ENCODE measurements at places on chromosomes 2 and 18.
A peak's percentile ranks its signal among the peaks of the same experiment; 100 is the strongest.

DNA sequence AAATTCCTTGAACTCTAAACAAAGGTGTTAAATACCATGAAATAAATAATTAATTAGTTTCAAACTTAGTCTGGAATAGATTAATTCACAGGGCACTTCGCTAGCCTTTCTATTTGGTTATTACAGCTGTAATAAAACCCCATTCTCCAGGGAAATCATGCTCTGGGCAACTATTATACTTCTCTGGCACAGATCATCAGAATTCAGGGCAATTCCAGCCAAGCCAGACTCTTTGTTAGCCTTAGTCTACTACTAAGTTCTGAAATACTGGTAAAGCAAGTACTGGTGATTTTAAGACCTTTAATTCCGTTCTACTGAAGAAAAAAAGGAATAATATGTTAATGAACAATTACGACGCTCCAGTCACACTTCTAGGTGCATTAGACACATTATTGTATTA lies 123.4 kb upstream of the PDE1A start:
- DNase-seq, result no peak
- H3K27me3 ChIP-seq, result peaks cover 7% of the 10 kb centered on the region
- H3K4me1 ChIP-seq, result no peaks in the 10 kb centered on the region
- H3K27ac ChIP-seq, result no peak overlapping the region

GRCh38 chr2:151650456-151650855 lies 83.8 kb downstream of the NEB start:
- no peak for DNase-seq
- no peaks in the 10 kb centered on the region for H3K27me3 ChIP-seq
- H3K4me1 ChIP-seq, result no peaks in the 10 kb centered on the region
- H3K4me3 ChIP-seq, result no peak overlapping the region
- peaks cover 6% of the 10 kb centered on the region for H3K36me3 ChIP-seq
- H3K27ac ChIP-seq, result no peak overlapping the region

GRCh38 chr18:41923446-41923845 lies 31.6 kb upstream of the PIK3C3 start:
- no peak overlapping the region for H3K4me3 ChIP-seq
- no peaks in the 10 kb centered on the region for H3K4me1 ChIP-seq
- H3K27ac ChIP-seq, result no peak overlapping the region

DNA sequence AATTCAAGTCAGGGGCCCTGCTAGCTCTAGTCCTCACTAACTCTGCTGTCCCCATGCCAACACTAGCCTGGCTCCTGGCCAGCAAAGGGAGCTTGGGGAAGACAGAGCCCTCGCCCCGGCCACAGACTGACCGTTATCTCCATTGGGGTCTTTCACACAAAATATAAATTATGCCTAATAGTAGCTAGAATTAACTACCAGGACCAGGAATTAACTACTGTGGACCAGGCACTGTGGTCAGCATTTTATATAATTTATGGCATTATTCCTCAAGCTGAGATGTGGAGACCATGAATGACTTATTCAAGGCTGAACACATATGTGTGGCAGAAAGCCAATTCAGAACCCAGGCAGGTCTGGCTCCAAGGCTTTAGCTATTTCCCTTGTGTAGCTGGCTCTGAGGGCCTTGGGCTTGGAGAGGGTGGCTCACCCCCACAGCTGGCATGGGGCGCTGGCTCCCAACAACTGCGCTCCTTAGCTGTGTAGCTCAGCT lies 49.2 kb downstream of the CELF4 start:
- no peak for DNase-seq
- H3K4me3 ChIP-seq, result no peak overlapping the region
- no peaks in the 10 kb centered on the region for H3K36me3 ChIP-seq

DNA sequence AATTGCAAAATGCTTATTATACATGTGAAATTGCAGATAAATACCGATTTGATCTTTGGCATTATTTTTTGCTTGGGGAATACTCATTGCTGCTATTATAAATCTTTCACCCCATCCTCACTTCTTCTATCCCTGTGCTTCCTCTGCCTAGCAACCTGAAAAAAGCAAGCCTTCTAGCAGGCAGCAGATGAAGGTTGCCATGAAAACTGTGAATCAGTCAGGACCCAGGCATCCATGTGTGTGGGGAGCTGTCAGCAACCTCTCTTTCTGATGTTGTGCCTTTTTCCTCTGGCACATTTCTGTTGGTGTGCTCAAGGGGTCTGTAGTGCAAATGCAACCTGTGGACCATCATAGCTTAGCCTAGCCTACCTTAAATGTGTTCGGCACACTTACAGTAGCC lies 364.2 kb downstream of the LRRTM1 start:
- DNase-seq, result no peak
- H3K4me1 ChIP-seq, result no peaks in the 10 kb centered on the region
- peaks cover 2% of the 10 kb centered on the region for H3K27me3 ChIP-seq
- H3K36me3 ChIP-seq, result no peaks in the 10 kb centered on the region
- no peak overlapping the region for H3K4me3 ChIP-seq

DNA sequence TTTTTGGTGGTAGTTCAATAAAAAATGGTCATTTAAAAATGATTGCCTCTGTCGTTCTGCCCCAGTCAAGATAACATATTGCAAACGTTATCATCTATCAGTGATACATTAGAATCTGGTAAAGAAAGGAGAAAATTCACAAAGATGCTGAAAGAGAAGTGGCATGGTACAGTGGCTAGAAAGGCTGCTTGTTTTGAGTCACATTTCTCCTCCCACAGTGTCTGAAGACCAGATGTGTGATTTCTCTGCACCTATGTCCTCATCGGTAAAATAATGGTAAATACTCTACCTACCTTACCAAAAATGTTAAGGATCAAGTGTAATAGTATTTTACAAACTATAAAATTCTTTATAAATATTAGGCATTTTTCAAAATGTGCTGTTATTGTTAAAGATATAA lies 76.1 kb upstream of the NOSTRIN start:
- no peak for DNase-seq
- no peak overlapping the region for H3K4me3 ChIP-seq
- no peaks in the 10 kb centered on the region for H3K4me1 ChIP-seq
- no peak overlapping the region for H3K27ac ChIP-seq
- H3K36me3 ChIP-seq, result peaks cover 27% of the 10 kb centered on the region

- H3K4me1 ChIP-seq, result peaks cover 4% of the 10 kb centered on the region
- no peak for DNase-seq
- no peak overlapping the region for H3K4me3 ChIP-seq
- H3K27ac ChIP-seq, result no peak overlapping the region
Measured at GRCh38 chr2:172962824-172963223, 112.8 kb upstream of the MAP3K20 start.

GRCh38 chr18:7456376-7456775 lies 110.7 kb upstream of the PTPRM start:
- H3K27me3 ChIP-seq, result peaks cover 12% of the 10 kb centered on the region
- no peak for DNase-seq
- H3K4me3 ChIP-seq, result no peak overlapping the region
- no peaks in the 10 kb centered on the region for H3K36me3 ChIP-seq
- H3K4me1 ChIP-seq, result no peaks in the 10 kb centered on the region
- no peak overlapping the region for H3K27ac ChIP-seq

- H3K4me3 ChIP-seq, result no peak overlapping the region
- no peak for DNase-seq
- no peaks in the 10 kb centered on the region for H3K4me1 ChIP-seq
- H3K27me3 ChIP-seq, result peaks cover 3% of the 10 kb centered on the region
Measured at GRCh38 chr18:8298186-8298585, 311.1 kb upstream of the RAB12 start.

- H3K4me1 ChIP-seq, result no peaks in the 10 kb centered on the region
- no peak overlapping the region for H3K27ac ChIP-seq
- no peak overlapping the region for H3K4me3 ChIP-seq
- H3K36me3 ChIP-seq, result no peaks in the 10 kb centered on the region
- no peak for DNase-seq
Measured at GRCh38 chr2:143029141-143029540, 100.1 kb upstream of the ARHGAP15 start.

DNA sequence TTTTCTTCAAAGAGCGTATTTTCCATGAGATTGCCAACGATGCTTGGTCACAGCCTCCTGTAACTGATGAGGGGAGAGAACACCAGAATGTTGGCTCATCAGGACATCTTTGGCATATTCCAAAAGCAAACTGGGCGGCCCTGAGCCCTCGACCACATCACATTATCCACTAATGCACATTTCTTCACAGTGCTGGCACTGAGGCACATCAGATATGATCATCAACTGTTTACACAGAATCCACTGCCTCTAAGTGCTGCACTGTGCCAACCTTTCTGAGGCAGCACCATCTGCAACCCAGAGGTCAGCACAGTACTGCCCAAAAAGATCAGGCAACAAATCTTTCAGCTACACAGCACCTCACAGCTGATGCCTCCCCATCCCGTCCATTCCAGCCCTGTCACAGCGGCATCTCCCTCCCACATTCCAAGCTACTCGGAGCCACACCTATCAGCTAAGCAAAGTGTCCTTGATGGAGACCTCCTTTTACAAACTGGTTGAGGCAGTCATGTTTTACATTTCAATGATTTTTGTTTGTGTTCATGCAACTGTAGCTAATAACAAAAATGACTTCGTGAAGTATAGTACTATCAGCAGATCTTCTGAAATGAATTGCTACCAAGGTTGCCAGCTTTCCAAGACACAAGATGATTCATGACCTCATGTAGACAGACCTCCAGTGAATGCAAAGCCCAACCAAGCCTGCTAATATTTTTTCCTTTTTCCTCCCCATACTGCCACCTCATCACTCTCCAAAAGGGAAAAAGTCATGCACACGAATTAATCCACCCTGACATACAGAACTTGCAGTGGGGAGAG lies 32.3 kb downstream of the MYO5B start:
- peaks cover 26% of the 10 kb centered on the region for H3K27me3 ChIP-seq
- no peak for DNase-seq
- H3K4me3 ChIP-seq, result no peak overlapping the region
- H3K27ac ChIP-seq, result no peak overlapping the region

GRCh38 chr2:28956415-28956826 lies 24.7 kb upstream of the TOGARAM2 start:
- peak; percentile 50 for DNase-seq
- peaks cover 12% of the 10 kb centered on the region for H3K4me1 ChIP-seq
- no peak overlapping the region for H3K27ac ChIP-seq
- H3K27me3 ChIP-seq, result no peaks in the 10 kb centered on the region
- H3K4me3 ChIP-seq, result peak overlapping the region; percentile 79
- no peaks in the 10 kb centered on the region for H3K36me3 ChIP-seq

DNA sequence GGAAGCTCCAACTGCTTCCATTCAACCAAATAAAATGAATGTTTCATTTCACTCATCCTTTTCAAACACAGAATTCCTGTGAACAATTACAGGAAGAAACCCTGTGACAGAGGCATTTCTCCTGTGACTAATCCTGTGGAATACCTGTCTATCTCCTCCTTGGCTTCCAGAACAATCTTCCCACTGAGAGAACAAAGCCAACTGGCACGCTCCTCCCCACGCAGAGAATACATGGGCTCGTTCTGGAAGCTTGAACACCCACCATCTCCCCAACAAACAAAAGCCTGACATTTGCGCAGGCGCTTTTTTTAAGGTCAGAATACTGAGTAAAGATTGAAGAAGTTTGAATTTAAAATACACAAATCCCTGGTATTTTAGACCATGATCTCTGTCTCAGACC lies 104.7 kb upstream of the SLC66A3 start:
- no peak overlapping the region for H3K27ac ChIP-seq
- no peaks in the 10 kb centered on the region for H3K4me1 ChIP-seq
- DNase-seq, result no peak

GRCh38 chr2:128949360-128949759 lies 630.7 kb upstream of the HS6ST1 start:
- H3K27ac ChIP-seq, result no peak overlapping the region
- H3K27me3 ChIP-seq, result peaks cover 34% of the 10 kb centered on the region
- DNase-seq, result no peak
- H3K36me3 ChIP-seq, result no peaks in the 10 kb centered on the region
- no peaks in the 10 kb centered on the region for H3K4me1 ChIP-seq
- no peak overlapping the region for H3K4me3 ChIP-seq

GRCh38 chr2:162215162-162215561 lies 28.1 kb downstream of the FAP start:
- H3K4me3 ChIP-seq, result no peak overlapping the region
- H3K4me1 ChIP-seq, result no peaks in the 10 kb centered on the region
- no peaks in the 10 kb centered on the region for H3K36me3 ChIP-seq
- H3K27me3 ChIP-seq, result peaks cover 3% of the 10 kb centered on the region

DNA sequence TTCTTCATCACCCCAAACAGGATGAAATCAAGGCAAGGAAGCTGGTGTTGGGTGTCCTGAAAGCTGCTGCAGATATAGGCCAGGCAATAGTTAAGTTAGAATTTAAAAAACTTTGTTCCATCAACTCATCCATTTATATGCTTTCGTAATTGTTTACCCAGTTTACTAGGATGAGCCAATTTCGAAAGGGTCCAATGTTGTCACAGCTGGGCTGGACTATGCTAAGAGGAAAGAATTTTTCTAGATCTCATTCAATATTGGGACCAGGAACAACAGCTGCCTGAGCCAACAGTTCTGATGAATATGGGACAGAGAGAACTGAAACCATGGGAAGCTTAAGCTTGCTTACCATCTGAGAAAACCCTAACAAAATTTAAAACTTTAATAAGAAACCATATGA lies 21.6 kb upstream of the SP3 start:
- H3K27me3 ChIP-seq, result no peaks in the 10 kb centered on the region
- H3K4me3 ChIP-seq, result no peak overlapping the region
- H3K4me1 ChIP-seq, result peaks cover 10% of the 10 kb centered on the region
- no peak for DNase-seq

DNA sequence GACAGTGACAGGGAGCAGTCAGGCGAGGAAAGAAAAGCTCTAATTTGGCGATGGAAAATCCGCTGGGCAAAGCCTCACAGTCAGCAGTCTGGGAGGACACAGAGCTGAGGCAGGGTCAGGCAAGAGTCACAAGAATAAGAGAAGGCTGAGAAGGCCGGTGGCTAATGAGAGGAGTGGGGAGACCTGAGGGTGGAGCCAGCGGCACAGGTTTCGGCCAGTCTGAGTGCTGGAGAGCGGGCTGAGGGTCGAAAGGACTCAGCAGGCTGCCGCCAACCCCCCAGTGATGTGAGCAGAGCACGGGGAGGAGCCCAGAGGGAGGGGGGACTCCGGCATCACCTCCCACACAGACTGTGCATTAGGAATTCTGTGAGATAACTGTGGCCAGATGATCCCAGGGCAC lies 500.6 kb upstream of the MYT1L start:
- no peaks in the 10 kb centered on the region for H3K36me3 ChIP-seq
- H3K4me1 ChIP-seq, result no peaks in the 10 kb centered on the region
- DNase-seq, result no peak
- no peak overlapping the region for H3K27ac ChIP-seq

GRCh38 chr2:16037808-16038457 lies 97.6 kb downstream of the MYCN start:
- no peaks in the 10 kb centered on the region for H3K36me3 ChIP-seq
- H3K4me3 ChIP-seq, result no peak overlapping the region
- H3K27me3 ChIP-seq, result peaks cover 7% of the 10 kb centered on the region
- H3K4me1 ChIP-seq, result no peaks in the 10 kb centered on the region
- DNase-seq, result no peak

GRCh38 chr2:53610260-53610659 lies 157.3 kb upstream of the CHAC2 start:
- no peak for DNase-seq
- H3K4me1 ChIP-seq, result no peaks in the 10 kb centered on the region
- H3K4me3 ChIP-seq, result no peak overlapping the region
- H3K27ac ChIP-seq, result no peak overlapping the region
- peaks cover 2% of the 10 kb centered on the region for H3K27me3 ChIP-seq
- no peaks in the 10 kb centered on the region for H3K36me3 ChIP-seq

GRCh38 chr2:176324862-176325261 lies 55.6 kb downstream of the MTX2 start:
- H3K27me3 ChIP-seq, result no peaks in the 10 kb centered on the region
- no peaks in the 10 kb centered on the region for H3K36me3 ChIP-seq
- no peak overlapping the region for H3K4me3 ChIP-seq
- H3K4me1 ChIP-seq, result no peaks in the 10 kb centered on the region

Measured in naive thymus-derived CD8-positive, alpha-beta T cell (primary cell).